Dermis blood vessel endothelial cell (primary cell): ENCODE measurements at places on chromosomes 2 and 18. TPM values are rescaled to one million over a fixed set of nuclear protein-coding genes. Genes with fewer than 3 reads are reported as not detected.

UGT1A7 gene
- not detected in 2 replicates for total RNA-seq

DES gene
- total RNA-seq: not detected in 2 replicates

SCN7A gene
- under 0.01 TPM in 1 of 2 replicates, not detected in the other for total RNA-seq

PLGLB1 gene
- 0.84 and 2.6 TPM in 2 replicates for total RNA-seq

RAB3GAP1 gene
- 67.4 and 76.8 TPM in 2 replicates for total RNA-seq

MC4R gene
- not detected in 2 replicates for total RNA-seq

ALPP gene
- total RNA-seq: not detected in 2 replicates

IGFBP2 gene
- total RNA-seq: 159 and 263 TPM in 2 replicates

VAMP8 gene
- total RNA-seq: 6.8 and 7.5 TPM in 2 replicates

RGPD3 gene
- 0.33 and 0.51 TPM in 2 replicates for total RNA-seq

AFF3 gene
- total RNA-seq: 0.05 TPM in 1 of 2 replicates, not detected in the other

GPR75 gene
- total RNA-seq: 1.6 and 1.9 TPM in 2 replicates

TFPI gene
- 1,082 and 1,146 TPM in 2 replicates for total RNA-seq

LRRTM4 gene
- total RNA-seq: not detected in 2 replicates

UGT1A5 gene
- not detected in 2 replicates for total RNA-seq

LIPG gene
- total RNA-seq: 1.9 and 54.6 TPM in 2 replicates

MROH2A gene
- total RNA-seq: not detected in 2 replicates

RALB gene
- total RNA-seq: 235 and 269 TPM in 2 replicates

ACTG2 gene
- 0.05 TPM in 1 of 2 replicates, not detected in the other for total RNA-seq

UCN gene
- total RNA-seq: 0.37 and 1.0 TPM in 2 replicates

SLC35F6 gene
- 36.2 and 52.8 TPM in 2 replicates for total RNA-seq

C2orf15 gene
- 0.37 TPM in 1 of 2 replicates, not detected in the other for total RNA-seq

FLACC1 gene
- 0.84 and 2.0 TPM in 2 replicates for total RNA-seq

BOLL gene
- total RNA-seq: not detected in 2 replicates

RAMP1 gene
- total RNA-seq: 0.85 TPM in 1 of 2 replicates, not detected in the other

BCL11A gene
- under 0.01 and 0.23 TPM in 2 replicates for total RNA-seq

ACKR3 gene
- total RNA-seq: 14.0 and 16.8 TPM in 2 replicates
